ENCODE measurements at places on chromosomes 1 and 21.

GRCh38 chr1:159873530-159874143 is 11.2 kb upstream of the VSIG8 start:
- DNase-seq, result no peak

DNA sequence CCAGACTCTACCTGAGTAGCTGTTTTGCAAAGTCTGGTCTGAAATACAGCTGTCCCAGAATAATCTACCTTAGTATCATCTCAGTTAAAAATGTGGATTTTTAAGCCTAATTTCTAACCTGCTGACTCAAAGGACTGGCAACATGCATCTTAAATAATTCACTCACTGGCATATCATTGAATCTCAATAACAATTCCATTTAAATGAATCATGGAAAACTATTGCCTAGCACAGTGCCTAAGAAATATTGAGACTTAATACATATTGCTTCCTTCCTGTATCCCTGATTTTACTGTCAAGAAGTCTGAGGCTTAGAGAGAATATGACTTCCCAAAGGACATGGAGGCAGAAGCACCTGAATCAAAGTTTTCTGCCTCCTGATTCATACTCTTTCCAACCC is 3.1 kb downstream of the CCDC190 start:
- DNase-seq, result no peak

- no peak for DNase-seq
These were observed 1.3 kb downstream of the RTCA start for GRCh38 chr1:100267284-100267683.

GRCh38 chr1:42937836-42938644 is 20.6 kb downstream of the SLC2A1 start:
- peak; percentile 48 for DNase-seq

- DNase-seq, result no peak
These were observed 289.5 kb downstream of the OMA1 start for GRCh38 chr1:58257003-58257402.

DNA sequence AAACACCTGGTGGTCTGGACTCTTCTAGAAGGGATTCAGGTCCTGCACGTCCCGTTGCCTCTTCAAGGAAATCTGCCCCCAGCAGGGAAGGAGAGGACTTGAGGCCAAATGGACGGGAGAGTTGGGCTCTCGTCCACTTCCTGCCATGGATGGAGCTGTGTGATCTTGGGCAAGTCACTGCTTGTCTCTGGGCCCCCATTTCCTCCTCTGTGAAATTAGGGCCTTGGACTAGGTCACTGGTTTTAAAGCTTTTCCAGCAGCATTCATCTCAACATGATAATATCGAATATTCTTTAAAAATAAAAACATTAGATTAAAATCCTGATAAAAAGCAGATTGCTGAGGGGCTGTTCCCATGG is 26.9 kb downstream of the LHX4 start:
- no peak for DNase-seq

DNA sequence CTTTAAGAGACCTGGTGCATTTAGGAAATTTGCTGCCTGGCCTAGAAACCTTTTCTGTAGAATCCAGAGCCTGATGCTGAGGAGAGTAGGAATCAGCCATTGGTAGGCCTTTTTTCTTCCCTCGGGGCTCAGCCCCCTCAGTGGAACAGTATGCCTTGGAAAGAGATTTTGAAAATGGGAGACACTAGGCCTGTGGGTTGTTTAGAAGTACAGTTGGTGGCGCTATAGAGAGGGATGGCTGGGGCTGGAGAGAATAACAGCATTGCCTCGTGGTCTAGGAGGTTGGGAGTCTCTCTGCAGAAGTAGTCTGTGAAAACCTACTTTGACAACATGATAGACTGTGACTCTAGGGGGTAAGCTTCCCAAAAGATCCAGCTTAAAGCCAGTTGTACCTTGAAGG is 8.2 kb downstream of the KIF2C start:
- DNase-seq, result no peak

GRCh38 chr1:173297798-173298391 is 90.8 kb upstream of the TNFSF4 start:
- DNase-seq, result peak; percentile 4

DNA sequence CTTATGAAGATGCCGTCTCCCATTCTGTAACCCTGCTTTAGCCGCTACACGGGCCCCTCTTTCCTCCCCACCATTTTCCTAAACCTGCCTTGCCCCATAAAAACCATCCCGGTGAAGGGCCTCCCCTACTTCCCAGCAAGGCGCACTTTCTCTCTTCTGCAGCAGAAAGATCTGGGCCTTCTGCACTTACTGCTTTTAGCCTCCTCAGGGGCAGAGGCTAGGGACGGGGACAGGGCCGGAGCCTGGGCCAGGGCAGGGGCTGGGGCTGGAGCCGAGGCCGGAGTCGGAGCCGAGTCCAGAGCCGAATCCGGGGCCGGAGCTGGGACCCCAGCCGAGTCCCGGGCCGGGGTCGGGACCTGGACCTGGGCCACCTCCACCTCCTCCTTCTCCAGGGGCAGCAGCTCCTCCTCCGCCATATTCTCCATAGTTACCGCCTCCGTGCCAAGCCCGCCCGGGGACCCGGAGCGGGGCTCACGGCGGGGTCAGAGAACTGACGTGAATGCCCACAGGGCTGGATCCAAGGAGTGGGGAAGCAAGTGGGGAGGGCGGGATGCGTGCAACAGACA is 382 bp downstream of the TRMT1L start:
- DNase-seq, result no peak

DNA sequence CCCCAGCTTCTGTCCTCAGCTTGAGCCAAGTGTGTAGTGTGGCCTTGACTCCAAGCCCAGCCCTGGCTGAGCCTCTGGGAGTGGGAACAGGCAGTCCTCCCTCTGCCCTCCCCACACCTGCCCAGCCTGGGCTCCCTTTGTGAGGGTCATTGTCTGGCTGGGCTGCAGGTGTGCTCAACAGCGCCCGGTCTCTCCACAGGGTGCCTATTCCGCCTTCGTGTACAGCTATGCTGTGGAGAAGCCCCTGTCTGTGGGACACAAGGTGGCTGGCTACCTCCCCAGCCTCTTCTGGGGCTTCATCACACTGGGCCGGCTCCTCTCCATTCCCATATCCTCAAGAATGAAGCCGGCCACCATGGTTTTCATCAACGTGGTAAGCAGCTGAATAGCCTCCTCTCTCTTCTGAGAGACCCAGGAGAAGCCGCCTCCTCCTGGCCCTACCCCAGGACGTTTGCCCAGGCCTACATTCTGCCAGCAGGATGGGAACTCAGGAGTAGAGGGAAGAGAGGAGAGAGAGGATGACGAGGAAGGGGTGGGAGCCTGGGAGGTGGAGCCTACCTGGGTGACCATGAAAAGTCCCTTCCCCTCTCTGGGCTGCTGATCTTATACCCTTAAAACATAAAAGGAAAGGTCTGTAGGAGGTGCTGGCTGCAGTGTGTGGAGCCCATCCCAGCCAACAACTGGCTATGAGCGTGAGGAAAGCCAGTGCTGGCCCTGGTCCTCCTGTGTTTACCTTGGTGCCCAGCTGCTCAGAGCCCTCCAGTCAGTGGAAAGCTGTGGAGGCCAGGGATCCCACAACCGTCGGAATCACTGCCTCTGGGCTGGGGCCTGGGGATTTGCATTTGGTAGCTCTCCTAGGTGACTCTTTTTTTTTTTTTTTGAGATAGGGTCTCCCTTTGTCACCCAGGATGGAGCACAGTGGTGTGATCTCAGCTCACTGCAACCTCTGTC is 45.7 kb downstream of the ELK4 start:
- DNase-seq, result no peak

- no peak for DNase-seq
These were observed 114.3 kb upstream of the GFI1 start for GRCh38 chr1:92601044-92601443.

GRCh38 chr21:29115899-29116298 is 14.5 kb upstream of the MAP3K7CL start:
- no peak for DNase-seq

DNA sequence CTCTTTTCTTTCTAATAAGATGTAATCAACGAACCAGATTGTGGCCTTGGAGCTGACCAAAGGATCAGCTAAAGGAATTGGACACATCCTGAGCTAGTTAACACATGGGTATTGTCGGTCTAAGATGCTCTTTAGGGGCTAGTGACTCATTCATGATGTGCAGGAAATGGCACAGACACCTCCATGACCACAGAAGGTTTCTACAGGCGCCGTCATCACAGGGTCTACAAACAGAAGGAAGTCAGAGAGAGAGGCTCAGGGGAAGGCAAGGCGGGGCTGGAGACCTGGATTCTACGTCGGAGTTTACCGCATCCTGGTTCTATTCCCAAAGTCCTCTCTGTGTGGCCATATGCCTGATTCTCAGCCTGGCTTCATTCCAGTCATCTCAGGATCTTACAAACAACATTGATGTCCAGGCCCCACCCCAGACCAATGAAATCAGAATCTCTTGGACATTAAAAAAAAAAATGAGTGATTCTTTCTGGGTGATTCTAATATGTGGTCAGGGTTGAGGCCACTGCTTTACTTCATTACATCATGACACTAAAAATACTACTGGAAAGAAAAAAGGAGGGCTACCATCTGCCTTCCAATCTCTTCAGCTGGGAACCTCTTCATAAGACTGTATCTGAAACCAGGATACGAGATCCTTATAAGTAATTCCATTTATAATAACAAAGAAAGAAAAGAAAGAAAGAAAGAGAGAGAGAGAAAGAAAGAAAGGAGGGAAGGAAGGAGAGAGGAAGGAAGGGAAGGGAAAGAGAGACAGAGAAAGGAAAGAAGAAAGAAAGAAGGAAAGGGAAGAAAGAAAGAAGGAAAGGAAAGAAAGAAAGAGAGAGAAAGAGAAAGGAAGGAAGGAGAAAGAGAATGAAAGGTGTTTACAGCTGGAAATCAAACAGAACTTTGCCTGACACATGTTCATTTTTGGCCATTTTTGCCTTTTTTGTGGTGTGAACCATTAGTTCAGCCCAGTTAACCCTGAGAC is 11.6 kb upstream of the KCNJ15 start:
- DNase-seq, result peak; percentile 54

DNA sequence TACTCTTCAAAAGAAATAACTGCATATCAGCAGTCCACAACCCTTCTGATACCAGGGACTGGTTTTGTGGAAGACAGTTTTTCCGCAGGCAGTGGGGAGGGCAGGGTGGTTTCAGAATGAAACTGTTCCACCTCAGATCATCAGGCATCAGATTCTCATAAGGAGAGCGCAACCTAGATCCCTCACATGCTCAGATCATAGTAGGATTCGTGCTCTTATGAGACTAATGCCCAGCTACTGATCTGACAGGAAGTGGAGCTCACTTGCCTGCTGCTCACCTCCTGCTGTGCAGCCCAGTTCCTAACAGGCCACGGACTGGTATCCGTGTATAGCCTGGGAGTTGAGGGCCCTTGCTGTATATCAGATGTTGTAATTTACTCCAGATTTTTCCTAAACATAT is 11.5 kb downstream of the RO60 start:
- peak; percentile 17 for DNase-seq

DNA sequence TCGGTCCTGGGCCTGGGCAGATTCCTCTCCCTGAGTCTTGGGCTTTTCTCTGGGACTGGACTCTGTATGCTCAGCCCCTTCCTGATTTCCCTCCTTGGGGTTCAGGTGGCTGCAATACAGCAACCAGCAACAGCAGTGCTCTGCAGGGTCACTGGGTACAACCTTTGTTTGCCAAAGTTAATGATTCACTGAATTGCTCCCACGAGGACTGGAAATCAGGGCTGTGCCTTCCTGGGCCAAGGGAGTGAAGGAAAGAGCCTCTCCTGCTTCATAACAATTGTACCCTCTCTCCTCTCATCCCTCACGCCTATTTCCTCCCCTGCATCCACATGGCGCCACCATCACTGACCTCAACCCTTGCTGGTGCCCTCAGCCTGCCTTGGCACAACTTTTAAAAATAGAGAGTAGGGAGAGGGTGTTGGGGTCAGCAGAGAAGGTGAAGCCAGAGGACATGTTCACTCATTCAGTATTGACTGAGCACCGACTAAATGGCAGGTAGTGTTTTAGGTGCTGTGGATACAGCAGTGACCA is 52.8 kb upstream of the GOLT1A start:
- DNase-seq, result no peak

GRCh38 chr21:45630066-45630694 is 13.3 kb upstream of the PCBP3 start:
- no peak for DNase-seq

GRCh38 chr1:198809247-198809646 is 170.4 kb downstream of the PTPRC start:
- DNase-seq, result no peak

DNA sequence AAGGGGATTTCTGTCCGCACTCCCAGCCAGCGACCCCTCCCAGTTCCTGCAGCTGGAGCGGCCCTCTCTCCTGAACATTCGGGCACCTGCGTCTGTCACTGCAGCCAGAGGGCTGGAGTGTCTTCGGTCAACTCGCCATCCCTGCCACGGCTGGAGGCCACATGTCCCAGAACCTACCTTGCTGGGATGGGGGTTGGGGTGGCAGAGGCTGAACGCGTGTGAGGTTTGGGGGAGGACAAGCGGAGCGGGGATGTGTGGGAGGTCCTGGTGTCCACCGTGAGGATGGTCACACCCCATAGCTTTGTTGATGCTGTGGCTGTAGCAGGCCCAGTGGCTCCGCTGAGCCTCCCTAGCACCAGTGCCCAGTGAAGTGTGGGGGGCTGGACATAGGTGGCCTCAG is 14.8 kb upstream of the C1orf174 start:
- DNase-seq, result no peak

DNA sequence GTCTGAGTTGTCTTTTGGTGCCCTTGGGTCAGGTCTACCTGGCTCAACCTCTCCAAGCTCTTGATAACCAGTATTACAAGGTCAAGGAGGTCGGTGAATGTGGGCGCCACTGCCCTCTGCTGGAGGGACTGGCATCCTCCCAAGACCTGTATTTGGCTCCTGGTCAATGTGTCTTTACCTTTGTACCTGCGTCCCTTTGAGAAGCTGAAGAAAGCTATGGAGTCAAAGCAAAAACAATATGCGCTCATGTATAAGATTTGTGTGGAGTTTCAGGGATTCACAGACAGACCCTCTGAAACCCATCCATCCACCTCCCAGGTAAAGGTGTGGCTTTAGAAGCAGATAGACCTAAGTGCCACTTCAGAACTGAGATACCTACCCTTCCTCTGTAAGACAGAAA is 61.8 kb upstream of the NBL1 start:
- peak; percentile 81 for DNase-seq

- DNase-seq, result peak; percentile 41
These were observed 1.2 kb downstream of the C2CD4D start for GRCh38 chr1:151838222-151839081.

GRCh38 chr1:159737238-159737916 is 23.0 kb upstream of the CRP start:
- no peak for DNase-seq

GRCh38 chr1:63920154-63921117 is 146.6 kb downstream of the ROR1 start:
- no peak for DNase-seq

- no peak for DNase-seq
These were observed 72.7 kb downstream of the GALNT2 start for GRCh38 chr1:230139741-230140140.

DNA sequence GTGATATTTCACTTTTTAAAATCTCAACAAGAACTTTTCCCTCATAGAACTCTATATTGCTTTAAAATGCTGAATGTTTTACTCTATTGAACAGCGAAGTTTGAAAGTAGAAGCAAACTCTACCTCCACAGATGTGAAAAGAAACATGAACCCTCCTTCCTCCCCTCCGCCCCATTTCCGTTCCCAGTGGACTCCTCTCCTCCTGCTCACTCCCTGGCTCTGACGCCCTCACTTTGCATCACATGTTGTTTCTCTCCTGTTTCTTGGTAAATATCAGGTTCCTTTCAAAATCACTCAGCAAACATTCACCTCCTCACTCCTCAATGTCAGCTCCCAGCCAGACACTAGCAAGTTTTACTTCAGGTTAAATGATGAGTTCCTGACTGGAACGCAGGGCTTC is 34.6 kb downstream of the KCNH1 start:
- DNase-seq, result no peak

- peak; percentile 72 for DNase-seq
These were observed 9.1 kb upstream of the SYTL1 start for GRCh38 chr1:27332536-27333281.
